ENCODE measurements at places on chromosomes 16 and 17.

DNA sequence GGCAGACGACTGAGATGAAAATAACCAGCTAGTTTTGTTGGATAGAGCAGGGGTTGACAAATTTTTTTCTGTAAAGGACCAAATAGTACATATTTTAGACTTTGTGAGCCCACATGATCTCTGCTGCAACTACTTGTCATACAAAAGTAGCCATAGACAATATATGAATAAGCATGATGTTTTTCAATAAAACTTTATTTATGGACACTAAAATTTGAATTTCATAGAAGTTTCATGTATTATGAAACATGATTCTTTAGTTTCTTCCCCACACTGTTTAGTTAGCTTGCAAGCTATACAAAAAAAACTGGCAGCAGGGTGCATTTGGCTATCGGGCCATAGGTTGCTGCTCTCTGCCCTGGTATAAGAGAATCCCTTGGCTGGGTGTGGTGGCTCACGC, 56.6 kb downstream of the LYRM1 start:
- no peak for DNase-seq

GRCh38 chr16:10946308-10946707, 1.9 kb downstream of the CLEC16A start:
- DNase-seq: no peak

DNA sequence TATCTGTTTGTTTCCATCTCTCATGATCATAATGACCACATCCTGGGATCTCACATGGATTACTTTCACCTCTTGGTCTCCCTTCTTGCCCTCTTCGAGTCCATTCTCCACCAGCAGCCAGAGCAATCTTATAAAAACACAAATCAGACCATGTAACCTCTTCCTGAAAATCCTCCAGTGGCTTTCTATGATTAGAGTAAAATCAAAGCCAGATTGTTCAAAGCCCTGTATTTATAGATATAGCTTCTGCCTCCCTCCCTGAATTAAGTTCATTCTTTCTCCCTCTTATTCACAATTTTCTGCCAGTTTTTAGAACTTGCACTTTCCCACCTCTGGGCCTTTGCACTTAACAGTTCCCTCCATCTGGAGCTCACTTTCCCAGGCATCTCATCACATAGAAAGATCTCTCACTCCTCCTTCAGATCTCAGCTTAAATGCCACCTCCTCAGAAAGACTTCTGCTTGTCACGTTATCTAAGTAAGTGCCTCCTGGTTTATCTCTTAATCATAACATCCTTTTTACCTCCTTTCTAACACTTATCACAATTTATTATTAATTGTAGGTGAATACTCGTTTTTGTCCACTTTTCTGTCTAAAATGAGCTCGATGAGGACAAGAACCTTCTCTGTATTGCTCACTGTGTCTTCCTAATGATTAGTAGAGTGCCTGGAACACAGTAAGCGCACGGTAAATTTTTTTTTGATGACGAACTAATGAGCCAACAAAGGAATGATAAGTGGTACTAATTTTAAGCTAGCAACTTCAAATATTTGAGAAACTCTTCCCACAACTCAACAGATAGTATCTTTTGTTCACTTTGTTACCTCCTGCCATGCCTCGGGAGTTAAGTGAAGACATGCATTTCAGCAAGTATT, 80.5 kb downstream of the CYB561 start:
- DNase-seq: no peak

GRCh38 chr16:87945351-87946042, 5.7 kb upstream of the BANP start:
- DNase-seq: peak; percentile 82

DNA sequence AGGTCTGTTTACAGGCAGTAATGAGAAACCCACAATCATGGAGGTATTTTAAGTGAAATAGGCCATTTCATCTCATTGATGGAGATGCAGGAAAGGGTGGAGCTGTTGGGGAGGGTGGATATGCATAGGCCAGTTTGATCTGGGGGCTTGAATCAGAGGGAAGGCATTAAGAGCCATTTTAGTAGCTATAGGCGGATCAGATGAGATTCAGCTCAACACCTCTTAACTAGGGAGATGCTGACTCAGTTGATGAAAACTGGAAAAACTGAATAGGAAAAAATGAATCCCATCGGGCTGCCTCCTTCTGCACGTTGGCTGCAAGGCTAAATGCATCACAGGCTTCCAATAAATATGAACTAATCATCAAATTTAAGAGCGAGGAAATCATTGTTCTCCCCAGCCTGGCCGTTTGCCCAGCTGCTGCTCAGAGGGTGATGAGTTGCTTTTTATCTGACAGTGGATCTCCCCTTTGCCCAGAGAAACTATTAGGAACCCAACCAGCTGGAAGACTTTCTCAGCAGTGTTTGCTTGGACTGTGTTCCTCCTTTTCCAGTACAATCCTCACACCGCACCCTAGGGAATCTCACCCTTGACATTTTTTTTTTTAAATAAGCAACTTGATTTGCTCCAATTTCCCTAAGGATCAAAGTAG, 149.6 kb downstream of the SOX9 start:
- DNase-seq: peak; percentile 24

- DNase-seq: no peak
These were observed 11.5 kb downstream of the KATNB1 start for GRCh38 chr16:57747091-57747490.

- DNase-seq: peak; percentile 58
These were observed 6.9 kb upstream of the WDR59 start for GRCh38 chr16:74991593-74992403.

GRCh38 chr17:4510618-4510941, 11.9 kb downstream of the SPNS2 start:
- DNase-seq: no peak

DNA sequence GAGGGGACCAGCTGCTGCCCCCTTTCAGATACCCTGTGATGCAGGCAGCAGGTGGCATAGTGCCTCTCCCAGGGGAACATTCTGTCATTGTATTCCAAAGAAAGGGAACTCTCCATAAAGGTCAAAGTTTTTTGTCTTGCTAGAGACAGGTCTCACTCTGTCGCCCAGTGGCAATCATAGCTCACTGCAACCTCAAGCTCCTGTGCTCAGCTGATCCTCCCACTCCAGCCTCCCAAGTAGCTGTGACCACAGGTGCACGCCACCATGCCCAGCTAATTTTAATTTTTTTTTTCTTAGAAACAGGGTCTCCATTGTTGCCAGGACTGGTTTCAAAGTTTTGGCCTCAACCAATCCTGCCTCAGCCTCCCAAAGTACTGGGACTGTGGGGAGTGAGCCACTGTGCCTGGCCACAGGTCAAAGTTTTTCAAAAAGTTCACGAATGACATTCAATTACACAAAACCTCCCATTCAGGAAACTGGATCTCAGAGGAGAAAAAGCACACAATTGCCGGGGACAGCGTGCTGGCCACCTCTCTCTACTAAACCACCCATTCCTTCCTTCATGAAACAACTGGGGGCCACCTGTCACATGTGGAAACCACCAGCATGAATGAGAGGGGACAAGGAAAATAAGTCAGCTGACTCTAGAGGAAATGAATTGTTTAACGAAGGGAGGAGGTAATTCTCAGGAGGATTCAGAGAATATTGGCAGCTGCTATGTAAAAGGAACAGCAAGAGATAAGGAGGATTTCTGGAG, 80.0 kb downstream of the MARCHF10 start:
- DNase-seq: no peak

DNA sequence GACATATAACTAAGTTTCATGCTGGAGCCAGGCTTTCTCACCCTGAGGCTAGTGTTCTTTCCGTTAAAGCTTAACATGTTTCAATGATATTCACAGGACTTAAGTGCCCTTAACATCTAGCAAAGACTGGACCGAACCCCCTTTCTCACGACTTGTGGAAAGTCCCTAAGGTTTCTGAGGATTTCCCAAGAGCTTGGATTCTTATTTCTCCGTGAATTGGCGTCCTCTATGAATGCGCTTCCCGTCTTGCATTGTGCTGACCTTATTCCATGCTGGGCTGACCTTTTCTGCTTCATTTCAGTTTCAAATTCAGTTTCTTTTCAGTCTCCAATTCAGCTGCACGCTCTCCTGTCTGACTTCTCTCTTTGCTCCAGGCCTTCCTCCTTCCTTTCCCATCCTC, 206.4 kb downstream of the HS3ST3A1 start:
- DNase-seq: no peak

- no peak for DNase-seq
These were observed 5.0 kb downstream of the CAMKK1 start for GRCh38 chr17:3887804-3888203.

DNA sequence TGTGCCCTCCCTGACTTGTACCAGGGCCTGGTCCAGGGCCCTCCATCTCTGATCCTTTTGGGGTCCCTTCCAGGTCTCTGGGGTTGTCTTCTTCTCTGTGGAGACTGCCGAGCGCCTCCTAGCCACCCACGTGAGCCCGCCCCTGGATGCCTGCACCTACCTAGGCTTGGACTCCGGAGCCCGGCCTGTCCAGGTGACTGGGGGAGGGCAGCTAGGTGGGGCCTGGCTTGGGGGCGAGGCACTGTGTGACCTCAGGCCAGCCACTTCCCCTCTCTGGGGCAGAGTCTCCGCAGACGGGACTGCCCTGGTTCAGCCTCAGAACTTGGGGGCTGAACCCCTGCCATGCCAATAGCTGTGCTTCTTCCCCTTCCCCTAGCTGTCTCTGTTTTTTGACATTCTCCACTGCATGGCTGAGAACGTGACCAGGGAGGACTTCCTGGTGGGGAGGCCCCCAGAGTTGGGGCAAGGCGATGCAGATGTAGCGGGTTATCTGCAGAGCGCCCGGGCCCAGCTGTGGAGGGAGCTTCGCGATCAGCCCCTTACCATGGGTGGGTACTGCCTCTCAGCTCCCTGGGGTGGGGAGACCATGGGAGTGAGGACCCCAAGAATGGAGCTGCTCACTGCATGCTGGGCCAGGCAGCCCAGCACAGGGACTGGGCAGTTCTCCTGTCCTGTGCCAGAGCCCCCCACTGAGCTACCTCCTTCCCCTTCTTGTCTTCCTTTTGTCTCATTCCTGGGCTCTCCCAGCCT, 14.6 kb downstream of the FCSK start:
- no peak for DNase-seq

- no peak for DNase-seq
These were observed 1.9 kb upstream of the MYL11 start for GRCh38 chr16:30372725-30373124.

DNA sequence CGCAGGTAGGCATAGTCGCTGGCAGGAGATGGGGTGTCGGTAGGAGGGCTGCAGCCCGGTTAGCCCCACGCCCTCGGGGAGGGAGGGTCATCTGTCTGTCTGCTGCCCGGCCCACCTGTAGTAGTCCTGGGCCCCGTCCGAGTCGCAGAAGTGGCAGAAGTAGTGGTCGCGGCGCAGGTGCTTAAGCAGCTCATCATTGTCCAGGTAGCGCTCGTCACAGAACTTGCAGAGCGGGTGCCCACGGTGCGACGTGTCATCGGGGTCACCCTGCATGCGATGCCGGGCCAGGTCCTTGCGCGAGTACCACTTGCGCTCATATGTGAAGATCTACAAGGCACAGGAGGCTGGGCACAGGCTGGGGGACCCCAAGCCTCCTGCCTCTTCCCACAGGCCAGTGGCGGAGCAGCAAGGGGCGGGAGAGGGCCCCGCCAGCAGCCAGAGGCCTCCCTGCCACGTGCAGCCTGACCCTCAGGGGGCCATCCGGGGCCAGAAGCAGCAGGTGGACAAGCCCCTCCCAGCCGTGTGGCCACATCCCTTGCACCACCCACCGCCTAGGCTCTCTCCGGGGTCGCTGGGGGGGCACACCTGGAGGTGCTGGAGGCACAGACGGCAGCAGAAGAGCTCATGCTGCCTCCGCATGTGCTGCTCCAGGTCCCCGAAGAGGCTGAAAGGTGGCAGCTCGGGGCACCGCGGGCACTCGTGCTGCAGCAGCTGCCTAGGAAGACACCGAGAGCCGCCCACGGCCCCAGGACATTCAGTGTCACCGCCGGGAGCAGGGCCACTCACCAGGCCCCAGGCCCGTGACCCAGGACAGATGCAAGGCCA, 7.0 kb downstream of the ZNF598 start:
- no peak for DNase-seq

DNA sequence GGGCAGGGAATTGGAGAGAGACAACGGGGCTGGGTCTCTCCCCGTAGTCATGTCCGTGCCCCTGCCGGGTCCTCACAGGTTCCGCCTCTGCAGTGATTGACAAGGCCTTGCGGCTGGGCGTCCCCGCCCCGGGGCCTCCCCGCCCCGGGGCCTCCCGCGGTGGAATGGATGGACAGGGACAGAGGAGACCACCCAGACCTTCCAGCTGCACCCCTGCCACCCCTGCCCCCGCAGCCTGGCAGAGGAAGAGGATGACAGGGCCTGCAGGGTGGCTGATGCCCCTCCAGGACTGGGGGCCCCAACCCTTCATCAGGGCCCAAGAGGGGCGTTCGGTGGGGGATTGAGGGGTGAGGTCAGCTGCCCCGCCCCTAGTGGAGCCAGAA, 216.4 kb upstream of the CIBAR2 start:
- no peak for DNase-seq

GRCh38 chr16:82037251-82037650, 2.2 kb downstream of the HSD17B2 start:
- no peak for DNase-seq

- peak; percentile 43 for DNase-seq
These were observed 1.7 kb upstream of the KPNA2 start for GRCh38 chr17:68033636-68034451.

- DNase-seq: no peak
These were observed 33.0 kb downstream of the C16orf95 start for GRCh38 chr16:87284183-87284582.

- DNase-seq: no peak
These were observed 4.8 kb upstream of the COG1 start for GRCh38 chr17:73188011-73188410.

DNA sequence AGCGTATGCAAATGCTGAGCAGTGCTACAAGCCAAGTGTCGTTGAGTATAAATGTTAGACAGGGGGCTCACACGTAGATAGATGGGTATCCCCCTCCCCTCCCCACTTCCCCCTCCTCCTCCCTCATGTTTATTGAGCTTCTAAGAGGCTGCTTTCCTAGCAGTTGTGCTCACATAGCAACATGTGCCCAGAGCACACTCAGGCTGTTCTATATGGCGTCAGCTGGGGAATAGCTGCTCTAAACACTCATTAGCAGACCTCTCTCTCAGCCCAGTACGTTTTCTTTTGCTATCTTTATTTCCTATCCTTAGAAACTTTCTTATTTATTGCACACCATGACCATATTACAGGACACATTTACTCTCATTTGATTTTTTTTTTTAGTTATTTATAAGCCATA, 1.8 kb downstream of the KCNJ2 start:
- no peak for DNase-seq

GRCh38 chr16:1877804-1878203, 5.8 kb upstream of the MEIOB start:
- no peak for DNase-seq

DNA sequence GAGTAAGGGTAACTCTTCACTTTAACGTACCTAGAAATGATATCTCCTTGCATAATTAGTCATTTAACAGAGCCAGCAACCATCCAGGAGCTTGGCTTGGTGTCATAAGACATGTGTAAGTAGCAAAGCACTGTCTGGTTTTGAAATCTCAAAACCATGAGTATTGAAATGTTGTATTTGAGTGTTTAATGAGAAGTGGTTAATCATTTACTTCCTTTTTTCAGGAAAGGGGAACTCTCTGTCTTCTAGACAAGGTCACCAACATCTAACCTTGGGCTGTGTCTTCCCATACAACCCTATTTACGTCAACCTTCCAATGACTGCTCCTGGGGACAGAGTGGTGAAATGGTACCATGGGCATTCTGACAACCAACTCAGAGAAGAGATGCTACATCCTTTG, 27.1 kb downstream of the PMP22 start:
- DNase-seq: no peak
